Activated CD4-positive, alpha-beta T cell treated with anti-CD3 and anti-CD28 coated beads, Interleukin-2, Interleukin-6, amounts not matched to agents 100 ng/mL and 50 ng/mL, durations not matched to agents 16 hours and 8 hours (primary cell): ENCODE measurements at places on chromosomes 3 and 15.

- no peak for DNase-seq
Observed at GRCh38 chr3:183587336-183587735, 31.8 kb upstream of the KLHL6 start.

GRCh38 chr3:197362081-197362480 is 63.7 kb upstream of the DLG1 start:
- no peak for DNase-seq

GRCh38 chr3:132135628-132136333 is 101.0 kb upstream of the CPNE4 start:
- no peak for DNase-seq

DNA sequence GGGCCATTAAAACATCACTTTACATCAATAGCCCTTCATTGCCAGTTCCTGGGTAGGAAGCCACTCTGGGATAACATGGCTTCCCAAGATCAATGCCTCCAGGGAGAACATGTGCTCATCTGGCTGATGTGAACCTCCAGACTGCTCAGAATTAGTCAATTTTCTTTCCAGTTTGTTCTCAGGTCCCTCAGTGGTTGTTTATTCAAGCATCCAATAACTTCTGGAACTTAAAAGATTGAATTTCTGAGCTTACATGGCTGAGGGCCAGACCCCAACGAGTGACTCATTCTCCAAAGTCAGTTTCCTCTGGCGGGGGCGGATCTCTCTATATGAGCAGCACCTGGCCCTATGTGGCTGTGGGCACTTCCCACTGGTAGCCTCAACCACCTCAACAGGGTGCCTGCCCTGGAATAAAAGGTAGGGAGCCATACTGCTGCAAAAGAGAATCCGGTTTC is 34.0 kb downstream of the LYZL4 start:
- peak; percentile 37 for DNase-seq
